Kasumi-1 (cell line): ENCODE measurements at places on chromosomes 4 and X.

GRCh38 chr4:99625369-99625768, 32.3 kb downstream of the C4orf54 start:
- DNase-seq = no peak

GRCh38 chr4:150944660-150945059, 70.4 kb downstream of the LRBA start:
- DNase-seq = no peak

DNA sequence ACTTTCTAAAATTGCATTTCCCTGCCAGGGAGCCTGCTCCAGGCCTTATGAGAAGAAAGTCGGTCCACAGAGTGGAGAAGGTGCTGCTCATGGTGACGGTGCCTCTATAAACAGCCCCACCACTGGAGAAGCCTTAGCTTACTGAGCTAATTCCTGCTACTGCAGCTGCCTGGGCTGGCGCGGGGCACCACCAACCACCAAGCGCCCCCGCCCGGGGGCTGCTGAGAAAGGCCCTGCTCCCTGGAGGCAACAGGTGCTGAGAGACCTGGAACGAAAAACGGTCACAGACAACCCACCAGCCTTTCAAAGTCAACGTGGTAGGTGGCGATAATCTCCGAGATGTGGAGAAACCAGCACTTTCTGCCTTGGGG, 2.9 kb downstream of the HCFC1 start:
- no peak for DNase-seq

DNA sequence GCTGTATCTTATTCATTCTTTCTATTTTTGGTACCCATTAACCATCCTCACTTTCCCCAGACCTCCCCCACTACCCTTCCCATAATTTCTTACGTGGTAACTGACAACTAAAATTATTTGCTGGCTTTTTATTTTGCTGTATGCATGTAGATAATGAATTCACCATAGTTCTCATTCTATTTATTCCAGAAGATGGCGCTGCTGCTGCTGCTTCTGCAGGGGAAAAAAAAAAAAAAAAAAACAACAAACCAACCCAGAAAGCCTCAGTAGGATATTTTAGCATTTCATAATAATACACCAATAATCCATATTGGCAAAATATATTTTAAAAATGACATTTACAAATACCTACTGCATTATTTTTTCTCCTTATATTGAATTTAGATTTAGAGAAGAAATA, 416.6 kb upstream of the MAGEB18 start:
- DNase-seq = peak; percentile 1

- DNase-seq = no peak
Measured at GRCh38 chrX:672931-673330, 42.3 kb downstream of the SHOX start.

- DNase-seq = no peak
Measured at GRCh38 chr4:73034896-73035295, 34.6 kb downstream of the COX18 start.
